ENCODE measurements at places on chromosomes 11 and 22.

- no peak for DNase-seq
Measured at GRCh38 chr11:119351232-119351631, 4.7 kb upstream of the MFRP start.

- no peak for DNase-seq
Measured at GRCh38 chr11:61961570-61962212, 5.7 kb downstream of the FTH1 start.

DNA sequence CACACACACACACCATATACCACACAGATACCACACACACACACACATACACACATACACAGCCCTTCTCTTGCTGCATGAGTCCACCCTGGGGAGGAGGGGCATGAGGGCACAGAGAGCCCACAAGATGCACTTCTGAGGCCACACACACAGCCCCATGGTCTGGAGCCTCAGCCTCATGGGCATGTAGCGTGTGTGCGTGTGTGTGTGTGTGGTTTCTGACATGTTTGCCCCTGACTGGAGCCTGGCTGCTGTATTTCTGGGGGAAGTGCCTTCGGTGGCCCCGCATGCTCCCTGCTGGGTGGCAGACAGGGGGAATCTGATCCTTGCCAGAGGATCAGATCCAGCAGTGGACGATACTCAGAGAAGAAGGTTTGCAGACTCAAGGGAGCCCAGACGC lies 97.0 kb upstream of the PRR5 start:
- no peak for DNase-seq

- DNase-seq, result no peak
Measured at GRCh38 chr11:39139581-39139980, 2319.9 kb downstream of the LRRC4C start.

GRCh38 chr11:1073261-1073724 lies 1.4 kb upstream of the MUC2 start:
- no peak for DNase-seq

GRCh38 chr11:1968454-1969002 lies 21.4 kb downstream of the MRPL23 start:
- no peak for DNase-seq

DNA sequence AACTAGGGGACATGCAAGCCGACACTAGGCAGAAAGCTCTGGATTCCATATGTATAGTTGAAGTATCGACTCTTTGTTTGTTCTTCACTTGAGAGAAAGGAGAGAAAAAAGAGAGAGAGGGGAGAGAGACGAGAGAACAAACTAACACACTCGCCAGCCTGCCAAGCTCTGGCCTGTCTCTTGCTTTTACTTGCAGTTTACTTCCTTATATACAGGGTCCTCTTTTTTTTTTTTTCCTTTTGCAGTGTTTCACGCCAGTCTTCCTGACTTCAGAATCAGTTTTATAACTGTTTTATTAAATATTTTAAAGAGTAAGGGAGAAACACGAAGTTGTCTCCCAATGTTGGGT lies 19.9 kb downstream of the TEAD1 start:
- DNase-seq, result no peak

GRCh38 chr11:115284773-115285172 lies 219.4 kb downstream of the CADM1 start:
- no peak for DNase-seq

DNA sequence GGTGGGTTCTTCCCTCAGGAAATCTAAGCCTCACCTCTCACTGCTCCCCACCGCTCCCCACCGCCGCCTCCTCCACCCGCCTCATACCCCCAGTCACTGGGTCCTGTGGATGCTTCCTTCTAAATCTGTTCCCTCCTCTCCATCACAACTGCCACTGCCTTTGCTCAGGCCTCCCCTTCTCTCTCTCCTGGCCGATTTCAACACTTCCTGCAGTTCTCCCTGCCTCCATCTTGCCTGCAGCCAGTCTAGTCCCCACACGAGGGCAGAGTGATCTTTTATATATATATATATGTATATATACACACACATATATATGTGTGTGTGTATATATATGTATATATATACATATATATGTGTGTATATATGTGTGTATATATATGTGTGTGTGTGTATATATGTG lies 27.8 kb downstream of the CREB3L1 start:
- DNase-seq, result no peak

DNA sequence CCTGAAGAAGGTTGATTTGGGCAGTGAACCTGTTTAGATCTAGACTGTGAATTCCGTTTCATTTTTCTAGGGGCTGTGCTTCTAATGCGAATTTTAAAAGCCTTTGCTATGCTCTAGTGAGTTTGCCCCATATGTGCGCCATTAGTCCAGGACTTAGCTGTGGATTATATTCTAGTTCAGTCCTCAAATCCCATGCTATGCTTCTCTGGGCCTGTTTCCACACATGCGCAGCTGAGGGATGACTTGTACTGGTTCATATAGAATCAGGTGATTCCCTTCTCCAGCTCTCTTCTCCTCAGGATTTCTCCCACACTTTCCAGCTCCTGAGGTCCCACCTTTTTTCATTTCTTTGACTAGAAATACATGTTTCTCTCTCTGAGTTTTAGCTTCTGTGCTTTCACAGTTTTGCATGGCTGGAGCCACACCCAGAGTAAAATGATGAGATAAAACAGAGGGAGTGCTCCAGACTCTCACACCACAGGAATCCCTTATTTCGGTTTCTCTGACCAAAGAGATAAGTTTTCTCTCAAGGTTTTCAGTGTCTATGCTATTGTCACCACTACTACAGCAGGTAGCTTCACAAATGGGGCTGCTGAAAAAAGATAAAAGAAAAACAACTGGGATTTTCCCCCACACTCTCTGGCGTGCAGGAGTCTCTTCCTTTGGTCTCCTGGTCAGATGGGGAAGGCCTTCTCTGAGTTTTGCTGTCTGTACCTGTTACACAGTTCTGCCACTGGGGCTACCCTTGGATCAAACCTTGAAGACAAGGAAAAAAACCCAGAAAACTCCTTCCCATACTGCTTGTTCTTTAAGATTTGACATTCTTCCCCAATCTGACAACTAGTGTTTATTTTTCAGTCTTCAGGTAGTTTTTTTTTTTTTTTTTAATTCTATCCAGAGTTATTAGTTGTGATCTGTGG lies 96.2 kb upstream of the TEAD1 start:
- no peak for DNase-seq

DNA sequence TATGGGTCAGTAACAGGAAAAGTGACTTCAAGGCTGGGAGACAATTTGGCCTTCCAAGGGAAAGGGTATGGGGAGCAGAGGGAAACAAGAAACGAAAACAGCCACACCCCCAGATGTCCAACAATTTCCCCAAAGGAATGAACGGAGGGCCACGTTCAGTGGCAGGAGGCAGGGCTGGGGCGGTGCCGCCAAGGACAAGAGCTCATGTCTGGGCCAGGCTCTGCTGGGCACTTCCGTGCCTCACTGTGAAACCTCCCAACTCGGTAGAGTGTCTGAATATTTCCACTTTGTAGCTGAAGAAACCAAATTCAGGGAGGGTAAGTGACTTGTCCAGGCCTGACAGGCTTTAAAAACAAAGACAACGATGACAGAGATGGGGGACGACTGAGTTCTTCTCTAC lies 11.9 kb downstream of the IFT27 start:
- DNase-seq, result no peak

GRCh38 chr22:45336971-45337431 lies 27.3 kb downstream of the FAM118A start:
- DNase-seq, result no peak

DNA sequence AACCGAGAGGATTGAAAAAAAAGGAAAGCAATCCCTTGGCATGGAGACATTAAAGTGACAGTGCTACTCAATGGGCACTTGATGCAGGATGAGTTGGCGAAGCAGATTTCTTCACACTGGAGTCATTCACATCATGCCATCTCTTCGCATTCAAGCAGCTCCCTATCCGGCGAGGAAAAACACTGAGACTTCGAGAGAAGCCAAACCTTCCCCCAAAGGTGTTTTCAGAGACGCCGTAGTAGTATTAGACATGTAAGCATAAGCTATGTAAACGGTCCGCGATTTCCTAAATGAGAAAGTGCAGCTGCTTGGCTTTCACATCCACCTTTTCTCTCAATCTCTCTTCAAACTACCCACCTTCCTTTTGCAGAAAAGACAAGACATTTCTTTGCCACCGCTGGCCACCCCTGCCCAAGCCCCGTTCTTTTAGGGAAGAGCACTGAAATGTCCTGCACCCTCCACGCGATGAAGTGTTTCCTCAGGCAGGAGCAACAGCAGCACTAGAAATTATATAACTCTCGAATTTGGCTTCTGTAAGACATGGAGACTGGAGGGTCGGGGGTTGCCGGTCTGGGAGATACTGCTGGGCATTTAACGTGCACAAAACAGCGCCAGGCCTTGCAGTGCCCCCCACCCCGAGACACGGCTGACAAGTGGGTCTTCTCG lies at the start of gene DLG2:
Gene DLG2, minus strand, starts transcription at position 13 of the 666 bp plus-strand sequence.
- DNase-seq, result no peak

DNA sequence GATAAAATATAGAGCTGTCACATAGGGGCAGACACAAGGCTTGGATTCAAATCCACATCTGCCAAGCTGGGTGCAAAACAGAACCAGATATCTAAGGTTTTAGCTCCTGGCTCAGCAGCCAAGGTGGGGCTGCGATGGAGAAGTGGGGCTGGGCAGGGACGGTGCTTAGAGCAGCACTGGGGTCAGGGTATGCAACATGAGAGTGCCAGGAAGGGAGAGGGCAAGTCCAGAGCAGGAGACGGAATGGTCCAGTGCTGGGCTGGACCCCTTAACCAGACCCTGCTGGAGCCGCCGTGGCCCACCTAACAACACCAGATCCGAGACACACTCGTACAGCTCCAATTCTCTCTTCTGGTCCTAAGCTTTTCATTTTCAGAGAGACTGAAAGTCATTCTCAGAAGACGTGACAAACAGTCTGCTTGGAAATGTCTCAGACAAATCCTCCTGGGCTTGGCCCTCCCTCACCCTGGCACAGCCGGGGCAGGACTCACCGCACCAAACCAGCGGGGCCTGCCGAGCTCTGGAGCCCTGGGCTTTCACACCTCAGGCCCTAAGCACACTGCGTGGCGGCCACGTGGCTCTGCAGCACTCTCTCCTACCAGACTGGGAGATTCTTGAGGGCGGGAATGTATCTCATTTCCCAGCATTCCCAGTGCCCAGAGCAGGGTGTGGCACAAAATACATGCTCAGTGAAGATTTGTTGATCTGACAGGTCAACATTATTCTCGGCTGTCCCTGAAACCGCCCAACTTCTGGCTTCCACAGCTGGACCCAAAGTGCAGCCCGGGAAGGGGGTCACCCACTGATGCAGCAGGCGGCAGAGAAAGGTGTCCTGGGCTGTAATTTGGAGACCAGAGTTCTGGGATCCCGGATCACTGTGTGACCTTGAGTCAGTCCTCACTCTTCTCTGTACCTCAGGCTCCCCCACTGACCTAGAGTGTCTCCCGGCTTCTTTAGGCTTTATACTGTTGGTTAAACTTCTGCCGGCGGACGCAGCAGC lies 11.6 kb downstream of the LRRC32 start:
- DNase-seq, result no peak

DNA sequence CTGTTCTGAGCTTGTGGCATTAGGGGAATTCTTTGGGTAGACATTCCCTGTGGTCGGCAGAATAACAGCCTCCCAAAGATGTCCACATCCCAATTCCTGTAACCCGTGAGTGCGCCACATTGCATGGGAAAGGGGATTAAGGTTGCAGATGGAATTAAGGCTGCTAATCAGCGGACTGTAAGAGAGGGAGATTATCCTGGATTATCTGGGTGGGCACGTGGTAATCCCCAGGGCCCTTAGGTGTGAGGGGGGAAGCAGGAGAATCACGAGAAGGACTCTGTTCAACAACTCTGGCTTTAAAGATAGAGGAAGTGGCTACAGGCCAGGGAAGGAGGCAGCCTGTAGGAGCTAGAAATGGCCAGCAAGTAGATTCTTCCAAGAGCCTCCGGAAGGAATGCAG lies 16.0 kb downstream of the CACNG2 start:
- DNase-seq, result no peak

- no peak for DNase-seq
Measured at GRCh38 chr11:12936200-12936599, 72.9 kb upstream of the RASSF10 start.

DNA sequence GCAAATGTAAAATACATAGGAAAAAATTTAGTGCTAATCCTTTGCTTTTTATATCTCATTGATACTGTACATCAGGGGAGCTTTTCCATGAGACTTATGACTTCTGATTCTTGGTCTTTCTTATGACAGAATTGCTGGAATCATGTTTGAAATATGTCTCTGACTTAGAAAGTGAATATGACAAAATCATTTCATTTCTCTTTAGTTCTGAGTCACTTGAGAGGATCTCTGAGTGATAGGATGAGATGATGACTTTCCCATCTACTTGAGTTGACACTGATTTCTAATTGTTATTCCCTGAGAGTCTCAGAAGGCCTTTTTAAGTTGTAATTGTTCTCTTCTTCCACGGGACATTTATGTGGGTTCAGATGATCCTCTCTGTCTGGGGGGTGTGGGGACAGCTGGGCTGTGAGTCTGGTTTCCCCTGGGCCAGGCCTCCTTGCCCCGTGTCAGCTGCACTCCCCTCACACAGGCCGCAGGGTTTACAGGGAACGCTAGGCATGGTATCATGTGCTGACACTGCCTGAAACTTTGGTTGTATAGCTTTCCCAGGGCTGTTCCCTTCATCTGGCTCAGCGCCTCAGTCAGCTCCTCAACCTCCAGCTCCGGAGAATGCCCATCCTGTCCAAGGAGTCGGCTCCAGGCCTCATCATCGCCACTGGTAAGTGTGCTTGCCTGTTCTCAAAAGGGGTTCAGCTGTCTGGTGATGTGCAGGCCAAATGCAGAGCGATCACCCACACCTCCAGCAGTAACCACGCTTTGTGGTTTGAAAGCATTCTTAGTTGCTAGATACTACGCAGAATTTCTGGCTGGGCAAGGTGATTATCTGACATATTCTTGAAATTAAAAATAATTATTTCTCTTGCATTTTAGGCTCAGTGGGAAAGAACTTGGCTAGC lies 69.5 kb upstream of the SORL1-AS1 start:
- DNase-seq, result no peak

- no peak for DNase-seq
Measured at GRCh38 chr22:23652711-23653110, 20.6 kb upstream of the DRICH1 start.

DNA sequence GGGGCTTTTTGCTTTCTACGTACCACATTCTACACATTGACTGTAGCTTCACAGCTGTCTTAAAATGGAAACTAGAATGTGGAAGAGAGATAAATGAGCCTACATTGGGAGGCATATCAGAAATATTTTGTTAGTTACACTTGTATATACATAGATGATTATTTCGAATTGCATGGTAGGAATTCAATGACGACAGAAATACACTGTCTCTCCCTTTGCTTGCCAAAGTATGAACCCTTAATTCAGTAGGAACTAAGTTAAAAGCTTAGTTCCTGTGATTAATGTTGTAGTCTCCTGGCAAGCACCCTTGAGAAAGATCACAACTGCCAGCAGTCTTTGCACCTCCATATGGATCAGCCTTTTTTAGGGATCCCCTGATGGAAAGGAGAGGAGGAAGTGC lies 10.1 kb downstream of the C11orf87 start:
- DNase-seq, result no peak

GRCh38 chr11:63612181-63612580 lies 2.1 kb downstream of the PLAAT3 start:
- DNase-seq, result no peak

- no peak for DNase-seq
Measured at GRCh38 chr22:19892257-19892879, 37.7 kb upstream of the GNB1L start.

- DNase-seq, result no peak
Measured at GRCh38 chr11:29395555-29396072, 621.2 kb downstream of the KCNA4 start.
